ENCODE measurements at places on chromosomes 5 and 9. TPM values are rescaled to one million over a fixed set of nuclear protein-coding genes. Genes with fewer than 3 reads are reported as not detected.

DNA sequence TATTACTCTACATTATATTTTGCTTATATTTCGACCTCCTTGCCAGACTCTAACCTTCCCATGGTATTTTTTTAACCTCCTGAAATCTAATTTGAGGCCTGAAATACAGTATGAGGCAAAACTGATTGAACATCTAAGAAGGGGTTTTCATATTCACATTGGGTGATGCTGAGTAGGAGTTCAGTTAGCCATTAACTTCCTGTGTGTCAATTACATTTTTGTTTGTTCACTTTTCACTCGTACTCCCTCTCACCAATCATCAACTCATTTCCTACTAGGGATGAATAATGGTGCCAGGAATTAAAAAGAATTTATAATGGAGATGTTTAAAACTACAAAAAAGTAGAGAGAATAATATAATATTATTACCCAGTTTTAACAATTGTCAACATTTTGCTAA is 27.6 kb upstream of the GLRA1 start:
- no peak for DNase-seq

- no peak for DNase-seq
Observed at GRCh38 chr9:92781899-92782298, 17.3 kb upstream of the BICD2 start.

- no peak for DNase-seq
Observed at GRCh38 chr5:21195145-21195544, 1207.1 kb upstream of the CDH18 start.

DNA sequence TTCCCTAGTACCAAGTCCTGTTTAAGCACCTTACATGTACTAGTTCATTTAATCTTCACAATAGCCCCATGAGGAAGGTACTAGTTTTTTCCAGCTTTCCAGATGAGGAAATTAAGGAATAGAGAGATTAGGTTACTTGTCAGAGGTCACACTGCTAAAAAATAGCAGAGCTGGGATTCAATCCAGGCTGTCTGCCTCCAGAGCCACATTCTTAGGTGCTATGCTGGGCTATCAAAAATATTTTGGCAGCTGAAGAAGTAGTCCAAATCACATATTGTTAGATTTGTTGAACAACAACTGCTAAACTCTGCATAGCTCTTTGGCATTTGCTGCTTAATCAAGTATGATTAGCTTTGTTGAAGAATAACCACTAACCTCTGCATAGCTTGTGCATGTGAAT is 591.5 kb upstream of the KLF4 start:
- no peak for DNase-seq

- DNase-seq: no peak
Observed at GRCh38 chr5:77906806-77907205, 130.7 kb upstream of the TBCA start.

LHX6 gene
- 4.6 TPM for total RNA-seq

PCDHGA8 gene
- total RNA-seq: 1.5 TPM

DNA sequence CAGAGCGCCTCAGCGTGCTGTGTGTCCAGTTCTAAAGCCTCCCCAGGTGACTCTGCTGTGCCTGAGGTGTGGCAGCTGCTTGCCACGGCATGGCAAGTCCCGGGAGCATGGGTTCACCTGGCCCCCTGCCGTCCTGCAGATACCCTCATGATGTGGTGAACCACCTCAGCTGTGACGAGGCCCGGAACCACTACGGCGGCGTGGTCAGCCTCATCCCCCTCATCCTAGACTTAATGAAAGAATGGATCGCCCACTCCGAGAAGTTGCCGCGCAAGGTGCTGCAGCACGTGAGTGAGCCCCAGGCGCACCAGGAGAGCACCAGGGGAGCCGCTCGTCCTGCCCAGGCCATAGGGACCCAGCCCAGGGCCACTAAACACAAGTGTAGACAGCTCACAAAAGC is 9.5 kb downstream of the SPACA9 start:
- no peak for DNase-seq

DNA sequence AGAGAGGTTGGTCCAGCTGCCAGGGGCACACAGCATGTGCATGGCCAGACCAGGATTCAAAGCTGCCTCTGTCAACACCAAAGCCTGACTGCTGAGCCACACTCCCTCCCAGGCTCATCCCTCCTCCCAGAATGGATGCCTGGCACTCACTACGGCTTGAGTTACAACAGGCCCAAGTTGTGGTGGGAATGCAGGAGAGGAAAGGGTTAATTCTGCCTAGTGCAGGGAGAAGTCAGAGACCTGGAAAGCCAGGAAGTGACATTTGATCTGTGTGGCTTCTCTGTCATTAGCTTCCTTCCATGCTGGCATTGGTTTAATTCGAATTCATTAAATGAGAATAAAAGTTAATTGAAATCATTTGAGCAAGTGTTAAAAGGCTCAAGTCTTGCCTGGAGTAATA is 150.0 kb downstream of the NSG2 start:
- DNase-seq: no peak

PTGR1 gene
- 163 TPM for total RNA-seq

- no peak for DNase-seq
Observed at GRCh38 chr5:17203329-17204132, 13.9 kb upstream of the BASP1 start.

CD72 gene
- not detected for total RNA-seq

STXBP1 gene
- 18.1 TPM for total RNA-seq

Data from esophagus squamous epithelium (tissue), 5 donors.